ENCODE measurements at places on chromosomes 5 and 9. TPM values are rescaled to one million over a fixed set of nuclear protein-coding genes. Genes with fewer than 3 reads are reported as not detected.
A peak's percentile ranks its signal among the peaks of the same experiment; 100 is the strongest.

WWC1 gene
- 0.10 TPM for total RNA-seq

DNA sequence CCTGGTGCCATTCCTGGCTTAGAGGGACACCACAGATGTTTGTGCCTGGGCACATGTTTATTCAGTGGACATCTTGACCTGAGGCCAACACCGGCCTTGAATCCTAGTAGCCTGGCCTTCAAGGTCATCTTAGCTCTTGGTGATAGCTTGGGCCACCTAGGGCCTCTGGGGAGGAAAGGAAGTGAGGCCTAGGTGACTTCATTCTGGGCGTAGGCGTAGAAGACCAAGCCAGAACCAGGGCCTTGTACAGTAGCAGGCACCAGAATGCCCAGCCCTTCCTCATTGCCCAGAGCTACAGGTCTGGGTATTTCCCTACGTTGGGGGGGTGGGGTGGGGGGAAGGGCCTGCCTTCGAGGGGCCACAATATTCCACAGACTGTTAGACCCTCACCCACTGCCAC lies 33.8 kb downstream of the WNK2 start:
- no peak for DNase-seq

CARTPT gene
- not detected for total RNA-seq

- DNase-seq = no peak
These were observed 143.8 kb upstream of the PUM3 start for GRCh38 chr9:2987679-2988078.

TMEM215 gene
- not detected for total RNA-seq

DNA sequence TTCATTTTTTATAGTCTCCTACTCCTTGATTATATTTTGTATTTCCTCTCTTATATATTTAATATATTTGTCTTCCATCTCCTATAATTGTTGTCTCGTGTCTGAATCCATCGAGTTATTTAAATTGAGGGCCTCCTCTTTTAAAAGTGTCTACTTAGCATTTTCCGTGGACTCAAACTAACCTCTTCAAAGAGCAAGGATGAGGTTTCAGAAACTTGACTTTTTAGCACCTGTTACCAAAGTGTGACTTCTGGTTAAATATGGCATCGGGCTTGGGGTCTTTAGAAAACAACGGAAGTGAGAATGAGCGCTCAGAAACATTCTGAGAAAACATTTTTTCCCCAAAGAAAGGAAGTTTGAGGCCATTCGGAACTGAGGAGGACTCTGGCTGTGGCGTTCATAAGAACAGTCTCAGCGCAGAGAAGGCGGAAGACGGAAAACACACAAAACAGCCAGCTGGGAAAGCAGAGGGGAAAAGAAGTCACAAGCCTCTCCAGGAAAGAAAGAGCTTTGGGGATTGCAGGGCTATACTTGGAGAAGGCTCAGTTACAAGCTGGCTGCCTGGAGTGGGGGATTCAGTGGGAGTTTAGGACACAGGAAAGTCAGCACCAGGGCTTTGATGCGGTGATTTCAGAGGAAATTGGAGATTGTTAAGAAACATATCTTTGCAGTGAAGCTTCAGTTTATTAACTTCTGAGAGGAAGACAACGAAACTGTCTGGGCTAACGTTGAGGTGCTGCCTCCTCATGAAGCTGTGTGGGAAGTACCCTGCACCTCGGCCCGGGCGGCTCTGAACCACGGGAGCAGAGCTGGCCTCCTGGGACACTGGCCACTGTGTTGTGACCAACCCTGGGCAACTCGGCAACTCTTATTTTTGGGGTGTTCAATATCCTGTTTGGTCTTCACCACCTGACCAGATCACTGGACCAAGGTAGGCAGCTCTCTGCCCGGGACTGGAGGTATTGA lies 25.1 kb upstream of the IRX2 start:
- no peak for DNase-seq

DNA sequence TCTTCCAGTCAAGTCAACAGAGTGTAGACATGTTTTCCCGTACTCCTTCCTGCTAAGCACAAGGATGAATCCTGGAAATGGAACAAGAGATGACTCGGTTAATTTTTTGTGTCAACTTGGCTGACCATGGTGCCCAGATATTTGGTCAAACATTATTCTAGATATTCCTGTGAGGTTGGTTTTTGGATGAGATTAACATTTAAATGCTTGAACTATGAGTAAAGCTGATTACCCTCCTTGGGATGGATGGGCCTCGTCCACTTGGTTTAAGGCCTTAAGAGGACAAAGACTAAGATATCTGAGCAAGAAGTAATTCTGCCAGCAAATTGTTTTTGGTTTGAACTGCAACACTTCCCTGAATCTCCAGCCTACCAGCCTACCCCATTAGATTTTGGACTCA lies 338.1 kb upstream of the MSX2 start:
- DNase-seq = peak; percentile 31

GRCh38 chr5:122149321-122150090 lies 20.2 kb downstream of the ZNF474 start:
- DNase-seq = no peak

GRCh38 chr5:125481506-125482465 lies 735.3 kb upstream of the ZNF608 start:
- DNase-seq = peak; percentile 28

TUSC1 gene
- 7.7 TPM for total RNA-seq

SETX gene
- 32.9 TPM for total RNA-seq

DNA sequence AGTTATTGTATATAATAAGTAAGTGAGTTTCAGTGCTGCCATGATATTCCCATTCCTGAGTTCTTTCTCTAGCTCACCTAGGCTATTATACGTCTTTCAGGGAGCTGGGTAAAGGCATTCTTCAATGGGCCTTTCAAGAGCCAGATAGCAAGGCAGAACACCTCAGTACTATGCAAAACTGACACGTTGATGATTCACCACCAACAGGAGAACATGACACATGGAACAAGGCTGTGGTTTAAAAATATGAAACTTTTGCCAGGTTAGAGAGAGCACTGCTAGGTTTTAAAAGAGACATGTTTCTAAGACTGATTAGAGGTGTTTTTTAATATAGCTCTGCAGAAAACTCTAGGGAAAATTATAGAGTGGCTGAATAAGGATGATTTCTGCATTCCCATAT lies 95.9 kb downstream of the UGCG start:
- DNase-seq = peak; percentile 66

DNA sequence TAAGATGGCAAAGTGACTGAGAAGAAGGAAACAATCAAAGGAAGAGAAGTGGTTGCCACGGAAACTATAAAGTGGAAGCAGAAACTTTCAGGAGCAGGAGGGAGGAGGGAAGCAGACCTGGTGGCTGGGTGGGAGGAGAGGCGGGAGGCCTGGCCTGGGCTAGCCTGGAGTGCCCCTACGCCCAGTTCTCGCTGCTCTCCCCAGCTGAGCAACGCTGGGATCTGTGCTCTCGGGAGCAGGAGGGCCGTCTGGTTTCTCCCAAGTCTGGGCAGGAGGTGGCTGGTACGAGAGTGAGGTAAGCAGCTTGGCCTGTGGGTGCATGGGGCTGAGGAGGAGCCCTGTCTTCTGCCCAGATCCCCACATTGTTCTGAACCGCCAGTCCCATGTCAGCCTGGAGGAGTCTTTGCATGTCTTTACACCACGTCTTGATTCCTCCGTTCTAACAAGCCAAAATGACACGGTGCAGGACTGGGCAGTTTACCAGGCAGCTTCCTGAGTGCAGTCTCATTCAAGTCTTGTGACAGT lies 15.0 kb upstream of the DAB2IP start:
- no peak for DNase-seq

OSTF1 gene
- 43.9 TPM for total RNA-seq

DNA sequence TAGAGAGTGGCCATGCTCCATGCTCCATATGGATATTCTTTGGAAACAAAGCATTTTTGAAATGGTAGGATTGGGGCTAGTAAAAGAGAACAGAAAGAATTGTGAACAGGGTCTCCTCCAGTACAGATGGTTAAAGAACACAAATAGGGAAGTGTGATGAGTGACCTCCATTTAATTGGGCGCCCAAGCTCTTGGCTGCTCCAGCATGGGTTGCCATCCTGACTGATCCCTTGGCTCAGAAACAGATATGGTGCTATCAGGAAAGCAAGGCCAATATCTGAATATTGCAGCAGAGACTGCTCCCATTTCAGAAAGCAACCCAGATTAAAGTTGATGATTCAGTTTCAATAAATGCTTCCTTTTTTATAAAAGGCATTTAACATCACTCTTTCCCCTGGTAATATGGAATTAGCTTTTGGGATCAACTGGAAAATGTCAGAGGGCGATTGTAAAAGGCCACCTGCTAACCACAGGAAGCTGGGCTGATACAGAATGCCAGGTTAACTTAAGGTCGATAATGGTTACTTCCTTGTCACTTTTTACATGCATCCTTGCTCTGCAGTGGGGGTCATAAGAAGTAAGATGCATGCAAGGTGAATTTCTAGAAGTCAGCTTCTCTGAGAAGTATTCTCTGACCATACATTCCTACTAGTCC lies 52.9 kb downstream of the TMC1 start:
- no peak for DNase-seq

CNTNAP3 gene
- total RNA-seq = 0.39 TPM

GPR21 gene
- not detected for total RNA-seq

DNA sequence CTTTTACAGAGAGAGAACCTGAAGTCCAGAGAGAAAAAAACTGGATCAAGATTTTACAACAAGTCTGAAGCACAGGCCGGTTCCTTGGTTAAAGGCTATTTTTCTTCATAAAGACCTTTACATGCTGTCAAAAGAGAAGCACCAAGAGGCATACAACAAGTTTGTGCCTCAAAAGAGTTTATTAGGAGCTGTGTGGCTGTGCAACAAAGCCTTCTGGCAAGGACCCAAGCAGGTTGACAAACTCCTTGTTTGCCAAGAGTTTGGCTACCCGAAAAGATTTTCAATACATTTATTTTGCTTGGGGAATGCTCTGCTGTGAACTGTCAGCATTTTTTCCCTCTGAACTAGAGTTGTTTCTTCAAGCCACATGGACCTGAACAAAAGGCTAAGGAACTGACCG lies 202.9 kb upstream of the RAD23B start:
- DNase-seq = no peak

DNA sequence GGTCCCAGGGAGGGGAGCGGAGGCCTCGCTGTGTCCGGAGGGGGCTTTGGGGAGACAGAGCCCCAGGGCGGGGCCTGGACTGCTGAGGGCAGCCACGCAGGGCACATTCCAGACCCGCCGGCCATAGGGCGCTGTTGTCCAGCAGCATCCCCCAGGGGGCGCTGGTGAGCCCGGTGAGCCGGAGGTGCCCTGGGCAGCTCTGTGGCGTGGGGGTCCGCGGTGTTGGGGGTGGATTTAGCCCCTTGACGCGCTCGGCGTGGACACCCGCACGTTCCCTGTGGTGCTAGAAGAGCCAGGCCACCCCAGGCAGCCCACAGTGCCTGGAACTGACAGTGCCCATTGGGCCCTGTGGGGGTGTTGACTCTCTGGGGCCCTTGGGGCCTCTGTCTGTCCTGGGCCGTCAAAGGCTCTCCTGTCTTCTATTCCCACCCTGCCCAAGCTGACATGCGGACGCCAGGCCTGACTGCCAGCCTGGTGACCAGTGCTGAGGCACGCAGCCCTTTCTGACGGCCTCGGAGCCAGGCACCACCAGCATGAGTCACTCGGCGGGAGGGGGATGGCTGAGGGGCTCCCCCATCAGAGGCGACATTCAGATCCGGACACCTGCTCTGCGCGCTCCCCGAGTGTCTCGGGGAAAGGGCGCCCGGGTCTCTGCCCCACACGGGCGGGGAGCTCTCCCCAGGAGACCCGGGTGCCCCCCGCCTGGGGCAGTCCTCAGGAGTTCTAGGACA lies 23.9 kb downstream of the TPPP start:
- DNase-seq = peak; percentile 41

DNA sequence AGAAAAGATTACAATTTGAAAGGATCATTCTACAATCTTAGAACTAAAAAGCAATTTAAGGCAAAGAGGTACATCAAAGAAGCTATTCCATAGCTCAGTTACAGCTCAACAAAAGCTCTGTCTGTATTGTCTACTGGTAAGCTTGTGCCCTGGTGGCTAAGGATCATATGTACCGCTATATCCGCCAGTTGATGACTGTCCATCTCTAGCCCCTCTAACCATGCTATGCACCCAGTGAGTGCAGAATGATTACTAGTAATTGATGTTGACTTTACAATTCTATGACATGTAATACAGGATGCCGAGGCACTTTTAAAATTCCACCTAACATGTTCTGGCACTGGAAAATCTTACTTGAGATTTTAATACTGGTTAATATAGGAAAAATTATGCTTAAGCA lies 13.1 kb downstream of the LOX start:
- no peak for DNase-seq

DNA sequence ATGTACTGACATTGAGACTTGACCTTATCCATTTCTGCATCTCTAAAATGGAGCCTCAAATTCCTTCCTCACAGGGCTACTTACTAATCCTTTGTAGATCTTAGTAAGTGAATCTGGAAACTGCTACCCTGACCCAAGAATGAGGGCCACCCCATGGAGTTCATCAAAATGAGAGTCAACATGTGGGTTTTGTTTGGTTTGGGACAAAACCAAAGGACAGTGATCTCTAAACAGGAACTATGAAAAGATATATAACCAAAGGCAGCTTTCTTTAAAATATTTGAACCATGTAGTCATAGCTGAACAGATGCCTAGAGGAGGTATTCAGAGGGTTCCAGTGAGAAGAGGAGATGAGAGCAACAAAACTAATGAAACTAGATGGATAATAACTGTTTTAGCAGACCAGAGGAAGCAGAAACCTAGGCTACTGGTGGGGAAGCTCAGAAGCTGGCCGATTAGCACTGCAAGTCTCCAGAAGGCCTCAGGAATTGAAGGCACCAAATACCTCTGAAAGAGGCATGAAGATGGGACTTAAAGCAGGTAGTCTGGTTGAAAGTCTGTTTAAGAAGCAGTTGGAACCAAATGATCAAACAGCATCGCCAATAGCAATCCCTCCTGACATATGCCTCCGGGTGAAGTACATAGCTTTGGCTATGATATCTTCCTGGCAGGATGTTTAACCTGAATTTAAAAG lies 45.8 kb downstream of the THOC3 start:
- peak; percentile 91 for DNase-seq

GRCh38 chr5:170747357-170747756 lies 36.2 kb upstream of the GABRP start:
- DNase-seq = no peak

- DNase-seq = peak; percentile 63
These were observed 367.5 kb downstream of the DEPDC1B start for GRCh38 chr5:60332244-60333004.

ANKRD31 gene
- not detected for total RNA-seq

Measured in RPMI7951 (cell line).